ENCODE measurements at places on chromosomes 7 and 10. TPM values are rescaled to one million over a fixed set of nuclear protein-coding genes. Genes with fewer than 3 reads are reported as not detected.

FAM13C gene
- total RNA-seq: 10.7 TPM

GJD4 gene
- 0.22 TPM for total RNA-seq

BICC1 gene
- total RNA-seq: 204 TPM

CELF2 gene
- total RNA-seq: 32.3 TPM

MYOZ1 gene
- 0.26 TPM for total RNA-seq

ZC3HAV1L gene
- total RNA-seq: 11.7 TPM

All from articular chondrocyte of knee joint (primary cell).